Stimulated activated CD8-positive, alpha-beta memory T cell treated with anti-CD3 and anti-CD28 coated beads, Interleukin-4, amount 100 ng/mL, for 1 hour (primary cell): ENCODE measurements at places on chromosomes 7 and 10.

DNA sequence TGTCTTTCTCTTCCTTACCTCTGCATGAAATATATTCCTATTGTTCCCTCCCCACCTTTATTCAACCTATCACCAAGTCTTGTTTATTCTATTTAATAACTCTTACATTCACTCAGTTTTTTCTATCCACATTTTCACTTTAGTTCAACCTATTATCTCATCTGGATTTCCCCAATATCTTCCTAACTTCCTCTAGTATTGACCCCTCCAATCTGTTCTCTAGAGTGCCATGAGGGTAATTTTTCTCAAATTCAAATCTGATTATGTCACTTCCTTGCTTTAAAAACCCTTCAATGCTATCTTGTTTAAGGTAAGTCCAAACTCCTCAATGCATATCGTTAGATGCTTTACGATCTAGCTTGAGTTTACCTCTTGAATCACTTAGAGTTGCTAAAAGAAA is 86.5 kb downstream of the SDHAF3 start:
- DNase-seq: no peak

- DNase-seq: no peak
Measured at GRCh38 chr10:59674215-59674836, 35.3 kb downstream of the SLC16A9 start.

GRCh38 chr7:94190599-94191061 is 186.5 kb upstream of the BET1 start:
- DNase-seq: no peak

DNA sequence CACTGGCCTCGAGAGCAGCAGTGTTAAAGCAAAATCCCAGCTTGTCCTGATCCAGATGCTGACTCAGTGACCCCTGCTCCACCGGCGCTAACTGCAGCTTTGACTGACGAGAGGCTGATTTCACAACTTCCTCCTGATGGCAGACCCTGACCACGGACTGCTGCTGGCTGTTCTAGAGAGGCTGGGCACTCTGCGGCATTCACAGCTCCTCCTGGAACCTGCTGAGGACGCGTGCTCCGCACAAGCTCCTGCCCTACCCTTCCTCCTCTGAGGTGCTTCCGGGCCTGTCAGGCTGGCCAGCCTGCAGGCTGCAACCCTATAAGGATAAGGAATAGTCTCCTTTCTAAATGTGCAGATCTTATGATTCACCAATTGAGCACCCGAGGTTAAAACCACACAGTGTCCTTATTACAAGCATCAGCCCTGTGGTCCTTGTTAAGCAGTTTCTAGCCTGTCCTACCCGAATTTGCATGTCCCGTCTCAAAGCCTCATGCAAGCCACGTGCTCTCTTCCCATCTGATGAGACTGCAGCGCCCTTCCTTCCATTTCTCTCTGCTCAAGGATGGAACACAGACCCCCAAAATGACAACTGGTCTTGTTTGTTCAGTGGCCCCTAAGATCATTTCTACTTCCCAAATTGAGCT is 35.5 kb upstream of the NCAPG2 start:
- no peak for DNase-seq

- DNase-seq: no peak
Measured at GRCh38 chr7:111758332-111758731, 196.0 kb upstream of the IMMP2L start.

GRCh38 chr7:129607471-129608120 is 3.9 kb upstream of the NRF1 start:
- DNase-seq: no peak

DNA sequence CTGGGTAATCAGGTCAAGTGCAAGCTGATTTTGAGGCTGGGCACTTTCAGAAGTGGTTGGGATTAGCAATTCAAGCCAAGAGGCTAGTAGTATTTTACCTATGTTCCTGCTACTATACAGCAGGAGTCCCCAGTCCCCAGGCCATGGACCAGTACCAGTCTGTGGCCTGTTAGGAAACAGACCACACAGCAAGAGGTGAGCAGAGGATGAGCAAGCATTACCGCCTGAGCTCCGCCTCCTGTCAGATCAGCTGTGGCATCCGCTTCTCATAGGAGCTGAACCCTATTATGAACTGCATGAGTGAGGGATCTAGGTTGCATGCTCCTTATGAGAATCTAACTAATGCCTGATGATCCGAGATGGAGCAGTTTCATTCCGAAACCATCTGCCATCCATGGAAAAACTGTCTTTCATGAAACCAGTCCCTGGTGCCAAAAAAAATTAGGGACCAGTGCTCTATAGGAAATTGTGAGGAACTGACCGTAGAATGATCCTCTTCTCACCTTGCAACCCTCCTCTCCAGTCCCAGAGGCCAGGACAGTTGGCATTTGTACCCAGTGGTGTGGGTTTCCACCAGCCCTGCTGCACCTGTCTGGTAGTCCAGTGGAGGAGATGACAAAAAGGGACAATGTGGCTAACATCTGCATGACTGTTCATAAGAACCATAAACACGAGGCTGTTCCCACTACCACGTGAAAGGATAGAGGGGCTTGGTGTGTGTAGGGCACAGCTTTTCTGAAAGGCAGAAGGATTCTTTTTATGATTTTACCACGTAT is 172.5 kb downstream of the KIAA1217 start:
- DNase-seq: no peak

- DNase-seq: no peak
Measured at GRCh38 chr10:60517805-60518204, 128.1 kb upstream of the ANK3 start.

DNA sequence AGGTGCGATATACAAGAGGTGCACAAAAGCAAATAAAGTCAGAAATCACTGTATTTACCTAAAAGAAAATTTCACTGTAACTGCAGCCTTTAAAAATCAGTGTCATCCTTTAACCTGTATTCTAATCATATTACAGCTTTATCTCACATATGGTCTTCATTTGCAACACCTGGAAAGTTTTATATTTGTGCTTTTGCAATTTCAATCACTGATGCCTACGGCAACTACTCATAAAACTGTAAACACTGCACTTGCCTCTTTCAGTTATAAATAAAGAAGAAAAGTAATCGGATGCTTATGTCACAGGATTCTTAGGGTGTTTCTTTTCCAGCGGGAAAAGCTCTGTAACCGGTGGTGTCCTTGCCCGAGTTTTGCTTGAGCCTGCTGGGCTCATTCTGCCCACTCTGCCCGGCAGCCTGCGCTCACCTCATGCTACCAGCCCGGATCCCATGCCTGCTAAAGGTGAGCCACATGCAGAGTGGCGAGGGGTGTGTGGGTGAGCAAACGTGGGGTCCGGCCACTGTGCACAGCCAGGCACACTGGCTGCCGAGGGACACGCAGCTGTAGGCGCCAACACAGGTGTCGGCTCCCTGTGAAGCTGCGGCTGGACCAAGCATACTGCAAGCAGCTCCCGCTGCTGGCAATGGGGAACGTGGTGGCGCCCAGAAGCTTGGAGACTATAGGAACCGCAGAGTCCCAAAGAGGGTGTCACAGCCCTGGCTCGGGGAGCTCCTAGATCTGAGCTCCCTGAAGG is 56.3 kb upstream of the ABCB5 start:
- DNase-seq: no peak

DNA sequence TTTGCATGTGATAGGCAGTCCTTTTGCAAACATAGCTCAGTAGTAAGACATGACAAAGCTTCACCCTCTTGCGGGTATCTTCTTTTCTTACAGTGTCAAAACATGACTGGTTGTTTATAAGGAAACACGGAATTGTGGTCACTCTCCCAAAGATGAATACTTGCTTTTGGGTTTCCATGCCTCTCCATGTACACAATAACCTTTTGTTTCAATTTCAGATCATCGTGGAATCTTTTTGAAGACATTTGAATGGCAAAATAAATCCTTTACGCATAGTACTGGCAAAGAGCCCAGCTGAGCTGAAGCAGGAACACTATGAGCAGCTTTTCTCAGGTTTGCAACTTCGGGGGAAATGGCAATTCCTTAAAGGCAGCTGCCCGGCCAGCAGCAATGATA is 156.8 kb upstream of the FRMD4A start:
- DNase-seq: no peak

- DNase-seq: no peak
Measured at GRCh38 chr7:158738841-158739240, 34.2 kb upstream of the NCAPG2 start.

- no peak for DNase-seq
Measured at GRCh38 chr7:154509192-154509591, 457.0 kb downstream of the DPP6 start.

DNA sequence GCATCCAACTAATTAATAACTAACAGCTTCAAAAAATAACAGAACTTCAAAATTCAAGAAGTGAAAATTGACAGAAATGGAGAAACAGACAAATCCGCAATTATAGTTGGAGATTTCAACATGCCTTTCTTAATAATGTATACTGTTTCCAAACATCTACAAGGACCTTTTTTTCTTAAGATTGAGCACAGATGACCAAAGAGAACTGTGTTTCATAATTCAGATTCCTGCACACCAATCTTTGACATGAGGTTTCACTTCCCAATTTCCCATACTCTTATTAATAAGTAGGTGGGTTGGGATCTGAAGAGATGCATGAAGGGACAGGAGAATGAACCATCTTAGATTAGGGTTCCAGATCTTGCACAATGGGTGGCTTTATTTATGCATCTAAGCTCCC is 24.9 kb upstream of the GIMAP7 start:
- DNase-seq: no peak

- DNase-seq: no peak
Measured at GRCh38 chr7:29946428-29947186, 43.0 kb downstream of the SCRN1 start.

- DNase-seq: no peak
Measured at GRCh38 chr10:31617757-31618156, 298.7 kb downstream of the ZEB1 start.

DNA sequence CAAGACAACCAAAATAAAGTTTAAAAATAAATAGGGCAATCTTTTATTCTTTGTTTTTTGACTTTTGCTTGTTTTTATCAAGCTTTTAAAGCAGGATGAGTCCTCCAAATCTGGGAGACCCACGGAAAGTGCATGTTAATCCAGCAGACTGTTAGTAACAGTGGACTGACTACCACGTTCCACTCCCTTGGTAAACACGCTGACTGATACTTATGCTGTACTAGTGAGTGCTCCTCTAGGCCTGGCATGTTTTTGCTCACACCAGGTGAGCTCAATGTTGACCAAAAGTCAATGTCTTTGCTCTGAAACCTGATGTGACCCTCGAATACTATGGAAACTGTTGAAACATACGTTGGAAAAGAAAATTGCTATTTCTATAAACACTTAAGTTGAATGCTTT is 88.4 kb downstream of the KIAA1549 start:
- no peak for DNase-seq

- no peak for DNase-seq
Measured at GRCh38 chr7:112789453-112789816, 758 bp downstream of the TMEM168 start.

- DNase-seq: peak; percentile 69
Measured at GRCh38 chr10:128047351-128047750, 78.9 kb downstream of the MKI67 start.

DNA sequence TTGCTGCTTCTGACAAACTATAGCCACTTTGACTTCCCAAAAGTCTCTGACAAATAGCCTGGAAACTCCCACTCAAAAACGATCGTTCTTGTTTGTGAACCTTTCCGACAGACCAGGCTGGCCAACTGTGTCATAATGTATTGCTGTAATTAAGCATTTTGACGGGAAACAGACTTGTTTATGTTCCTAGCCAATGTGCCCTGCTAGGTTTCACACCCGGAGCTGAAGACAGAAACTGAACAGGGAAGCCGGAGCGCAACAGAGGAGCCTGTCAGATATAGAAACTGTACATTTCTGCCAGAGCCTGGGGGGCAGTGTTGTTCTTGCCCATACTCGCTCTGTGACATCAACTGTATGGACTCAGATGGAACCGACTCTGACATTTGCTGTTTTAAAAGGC is 55.3 kb upstream of the C7orf33 start:
- no peak for DNase-seq

DNA sequence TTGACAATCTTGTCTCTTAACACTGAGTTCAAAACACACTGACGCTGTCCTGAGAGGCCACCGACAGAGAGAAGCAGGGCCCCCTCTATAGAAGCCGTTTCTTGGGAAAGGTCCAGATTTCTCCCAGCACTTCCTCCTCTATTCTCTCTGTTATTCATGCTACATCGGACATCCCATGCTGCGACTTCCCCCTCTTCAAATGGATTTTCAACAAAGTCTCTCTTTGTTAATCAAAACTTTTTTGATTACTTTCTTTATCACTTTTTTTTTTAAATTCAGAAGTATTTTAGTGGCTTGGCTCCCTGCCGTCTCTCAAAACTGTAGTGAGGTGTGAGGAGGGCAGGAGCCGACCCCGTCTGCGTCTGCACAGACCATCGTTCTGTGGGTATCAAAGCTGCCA is 298.9 kb upstream of the PITRM1 start:
- DNase-seq: no peak

- DNase-seq: no peak
Measured at GRCh38 chr10:122445469-122445868, 9.0 kb upstream of the ARMS2 start.
